Renal pelvis (tissue), 12 donors: ENCODE measurements at places on chromosomes 13 and 19.

DNA sequence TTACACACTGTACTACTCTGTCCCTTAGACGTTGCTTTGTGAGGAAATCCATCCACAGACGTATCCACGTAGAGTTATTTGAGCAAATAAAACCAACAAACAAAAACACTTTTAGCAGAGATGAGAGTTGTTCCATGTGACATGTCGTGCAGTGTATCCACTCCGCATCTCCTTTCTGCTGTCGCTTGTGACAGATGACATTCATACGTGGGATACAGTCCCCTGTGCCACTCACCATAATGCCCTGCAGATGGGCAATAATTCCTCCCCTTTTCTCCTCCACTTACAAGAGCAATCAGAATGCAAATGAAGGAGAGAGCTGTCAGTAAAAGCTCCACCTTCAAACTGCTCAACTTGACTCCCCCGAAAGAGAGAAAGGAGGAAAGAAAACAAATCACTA is 26.0 kb downstream of the IRS2 start:
- no peak for DNase-seq

DNA sequence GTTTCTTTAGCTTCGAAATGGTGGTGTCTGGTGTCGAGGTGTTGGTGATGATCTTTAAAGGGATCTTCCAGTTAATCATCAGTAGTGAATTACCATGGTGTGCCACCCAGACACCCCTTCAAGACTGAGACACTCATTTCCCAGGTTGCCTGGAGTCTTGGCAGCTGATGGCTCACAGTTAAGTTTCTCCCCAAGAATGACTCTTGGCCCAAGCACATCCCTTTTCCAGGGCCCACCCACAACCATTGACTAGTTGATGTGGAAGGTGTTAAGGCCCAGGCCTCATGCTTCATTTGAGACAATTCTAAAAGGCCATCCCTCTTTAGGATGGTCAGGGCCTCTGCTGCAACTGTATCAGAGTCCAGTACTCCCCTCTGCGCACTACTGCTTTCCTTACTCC is 145.5 kb downstream of the FOXO1 start:
- DNase-seq = no peak

- no peak for DNase-seq
These were observed 14.6 kb downstream of the TNFAIP8L1 start for GRCh38 chr19:4653793-4654436.

DNA sequence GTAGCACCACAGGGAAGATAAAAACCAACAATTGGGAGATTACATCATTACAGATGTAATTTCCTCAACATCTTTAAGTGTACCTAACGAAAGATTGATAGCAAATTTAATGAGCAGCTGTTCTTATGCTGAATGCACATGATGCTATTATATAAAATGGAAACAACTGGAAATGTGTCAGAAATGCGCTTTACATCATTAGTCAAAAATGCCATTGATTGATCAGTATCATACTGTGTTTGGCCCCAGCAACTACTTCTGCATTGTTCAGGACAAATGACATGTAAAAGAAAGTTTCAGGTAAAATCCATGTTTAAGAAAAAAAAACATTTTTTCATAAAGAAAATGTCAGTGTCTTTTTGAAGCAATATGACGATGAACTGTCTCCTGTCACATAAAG is 625.5 kb upstream of the MIR17HG start:
- no peak for DNase-seq
